NCI-H748 treated with DMSO at 0.1 percent for 48 hours (cell line): ENCODE measurements at places on chromosomes 11 and 22.
A peak's percentile ranks its signal among the peaks of the same experiment; 100 is the strongest.

GRCh38 chr22:34913826-34914225 is 152.1 kb upstream of the ISX start:
- no peak for DNase-seq

DNA sequence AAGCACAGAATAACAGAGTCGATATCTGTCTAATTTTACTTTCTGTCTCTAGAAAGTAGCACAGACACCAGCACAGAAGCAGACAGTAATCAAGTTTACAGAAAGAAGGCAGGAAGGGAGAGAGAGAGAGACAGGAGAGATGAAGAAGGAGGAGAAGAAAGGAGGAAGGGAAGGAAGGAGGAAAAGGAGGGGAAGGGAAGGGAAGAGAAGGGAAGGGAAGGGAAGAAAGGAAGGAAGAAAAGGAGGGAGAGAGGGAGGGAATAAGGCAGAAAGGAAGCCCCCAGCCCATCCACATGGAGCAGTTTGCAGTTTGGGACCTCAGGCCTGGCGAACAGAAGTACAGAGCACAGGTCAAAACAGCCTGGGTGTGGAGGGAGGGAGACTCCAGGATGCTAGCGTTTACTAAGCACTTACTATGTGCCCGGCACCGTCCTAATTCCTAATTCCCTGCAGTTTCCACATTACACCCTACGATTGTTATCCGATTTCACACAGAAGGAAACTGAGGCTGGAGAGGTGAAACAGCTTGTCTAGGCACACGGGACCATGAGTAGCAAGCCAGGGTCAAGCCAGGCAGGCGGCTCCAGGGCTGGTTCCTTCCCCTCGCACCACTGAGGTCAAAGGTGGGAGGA is 46.0 kb upstream of the WNT7B start:
- DNase-seq: no peak

DNA sequence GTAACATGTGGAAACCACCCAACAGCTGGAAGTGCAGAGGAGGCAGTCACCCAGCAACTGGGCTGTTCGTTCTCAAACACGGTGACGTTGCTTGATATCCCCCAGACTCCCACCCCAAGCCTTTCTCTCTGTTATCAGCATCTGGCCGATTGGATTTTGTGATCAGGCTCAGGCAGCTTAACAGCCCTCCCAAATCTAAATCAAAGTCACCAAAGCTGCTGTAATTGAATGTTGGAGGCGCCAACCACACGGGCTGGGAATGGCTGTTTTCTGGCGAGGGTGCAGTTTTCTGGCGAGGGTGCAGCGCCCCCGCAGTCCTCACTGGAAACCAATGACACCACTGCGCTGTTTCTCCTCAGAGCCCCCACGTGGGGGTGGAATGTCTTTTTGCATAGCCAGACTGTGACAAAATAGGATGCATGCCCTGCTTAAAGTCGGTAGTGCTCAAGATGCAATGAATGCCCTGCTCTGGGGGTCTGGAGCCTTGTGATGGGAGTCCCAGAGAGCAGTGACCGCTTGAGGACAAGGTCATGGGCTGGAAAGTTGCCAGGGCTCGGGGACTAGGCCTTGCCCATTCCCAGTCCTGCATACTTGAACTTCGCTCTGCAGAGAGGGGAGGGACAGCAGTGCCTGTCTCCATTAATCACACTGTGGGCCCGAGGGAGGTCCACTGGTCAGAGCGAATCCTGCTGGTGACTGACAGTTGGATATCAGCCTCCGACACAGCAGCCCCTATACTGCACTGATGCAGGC is 105.3 kb downstream of the MORC2 start:
- no peak for DNase-seq

DNA sequence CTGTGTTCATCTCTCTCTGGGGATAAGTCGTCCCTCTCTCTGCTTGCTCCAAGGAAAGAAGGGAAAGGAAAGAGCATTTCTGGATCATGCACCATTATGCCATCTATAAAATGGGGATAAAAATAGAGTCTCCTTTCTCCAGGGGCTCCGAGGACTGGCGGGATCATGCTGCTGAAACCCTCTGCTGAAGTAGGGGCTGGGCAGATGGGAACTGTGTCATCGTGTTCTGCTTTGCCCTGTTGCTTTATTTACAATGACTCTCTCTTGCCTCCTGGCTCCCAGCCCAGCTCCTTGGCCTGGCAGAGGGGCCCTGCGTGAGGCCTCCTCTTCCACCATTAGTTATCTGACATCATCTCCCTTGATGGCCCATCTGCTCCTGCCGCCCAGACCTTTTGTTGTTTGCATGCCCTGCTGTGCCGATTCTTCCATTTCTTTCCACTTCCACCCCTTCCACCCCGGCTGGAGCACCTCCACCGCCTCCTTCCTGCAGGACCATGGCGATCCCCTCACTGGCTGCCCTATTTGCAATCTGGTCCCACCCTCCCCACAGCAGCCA is 200.9 kb downstream of the MYO18B start:
- peak; percentile 80 for DNase-seq

DNA sequence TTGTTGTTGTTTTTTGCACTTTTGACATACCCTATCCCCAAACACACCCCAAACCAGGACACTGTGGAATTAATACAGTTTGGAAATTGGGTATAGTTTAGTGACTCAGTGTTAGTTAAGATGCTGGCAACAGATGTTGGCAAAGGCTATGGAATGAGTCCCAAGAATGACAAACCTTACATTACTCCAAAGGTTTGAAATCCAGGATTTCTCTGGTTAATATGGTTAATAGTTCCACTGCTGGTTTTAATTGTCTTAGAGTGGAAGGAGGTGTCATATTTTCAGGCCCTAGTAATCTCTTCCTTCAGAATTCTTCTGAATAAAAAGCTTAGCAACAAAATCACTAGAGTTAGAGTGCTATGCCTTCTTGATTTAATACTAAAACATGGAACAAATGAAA is 775 bp downstream of the LPXN start:
- DNase-seq: no peak

DNA sequence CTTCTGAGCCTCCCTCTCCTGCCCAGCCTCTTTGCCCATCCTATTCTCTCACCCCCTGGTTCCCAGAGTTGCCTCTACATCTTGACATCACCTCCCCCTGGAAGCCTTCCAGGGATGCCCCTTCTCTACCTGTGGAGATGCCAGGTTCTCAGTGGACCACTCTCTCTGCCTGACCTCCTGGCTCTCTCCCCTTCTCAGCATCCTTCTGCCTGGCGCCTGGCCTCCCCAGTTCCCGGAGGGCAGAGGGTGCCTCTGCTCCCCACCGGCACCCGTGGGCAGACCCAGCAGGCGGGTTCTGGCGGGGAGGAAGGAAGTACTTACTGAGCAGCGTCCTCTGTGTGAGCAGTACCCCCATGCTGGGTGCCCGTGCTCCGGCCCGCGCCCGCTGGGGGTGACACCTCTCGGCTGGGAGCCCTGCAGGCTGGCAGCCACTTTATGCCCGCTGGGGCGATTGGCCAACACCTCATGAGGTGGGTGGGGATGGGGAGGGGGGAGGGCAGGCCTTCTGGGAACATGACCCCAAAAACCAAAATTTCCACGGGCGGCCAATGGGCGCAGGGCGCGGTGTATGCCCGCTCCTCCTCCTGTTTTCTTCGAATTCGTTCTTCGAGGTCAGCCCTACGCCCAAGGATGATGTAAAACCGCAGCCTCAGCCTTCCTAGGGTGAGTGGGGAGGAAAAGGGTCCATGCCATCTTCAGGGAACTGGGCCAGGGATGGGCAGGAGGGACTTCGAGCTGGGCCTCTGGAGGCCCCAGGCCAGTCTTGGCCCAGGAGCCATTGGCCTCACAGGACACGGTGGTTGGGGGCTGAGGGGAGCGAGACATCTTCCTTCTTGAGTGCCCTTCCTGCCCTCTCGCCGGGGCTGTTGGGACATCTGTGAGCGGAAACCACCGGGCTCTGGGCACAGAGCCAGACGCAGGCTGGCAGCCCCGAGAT is at the start of gene OSM:
Gene OSM, minus strand, starts transcription at position 407 of the 937 bp plus-strand sequence. Its CDS starts 52 bp downstream, at position 355.
- DNase-seq: no peak

DNA sequence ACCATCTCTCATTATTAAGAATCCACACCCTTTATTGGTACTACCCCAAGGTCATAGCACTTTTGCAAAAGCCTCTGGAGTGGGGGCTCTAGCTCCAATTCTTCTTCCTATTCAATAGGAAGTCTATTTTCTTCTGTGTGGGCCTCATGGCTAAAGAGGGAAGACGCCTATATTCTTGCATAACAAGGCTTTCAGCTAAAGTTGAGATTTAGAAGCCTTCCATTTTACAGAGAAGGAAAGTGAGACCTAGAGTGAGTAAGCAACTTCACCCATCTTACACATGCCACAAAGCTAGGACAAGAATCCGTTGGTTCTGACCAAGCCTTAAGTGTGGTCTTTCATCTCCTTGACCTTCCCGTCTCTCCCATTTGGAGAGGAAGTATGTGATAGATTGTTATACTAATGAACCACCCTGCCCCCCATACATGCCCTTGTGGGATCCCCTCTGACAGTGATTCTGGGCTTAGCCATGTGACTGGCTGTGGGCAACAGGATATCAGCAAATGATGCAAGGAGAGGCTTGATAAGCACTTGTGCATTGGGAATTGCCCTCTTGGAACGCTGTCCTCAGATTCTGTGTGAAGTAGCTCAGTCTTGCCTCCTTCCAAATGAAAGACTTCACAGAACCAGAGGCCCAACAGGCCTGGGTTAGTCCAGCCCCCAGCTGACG is 12.3 kb downstream of the BACE1 start:
- no peak for DNase-seq

DNA sequence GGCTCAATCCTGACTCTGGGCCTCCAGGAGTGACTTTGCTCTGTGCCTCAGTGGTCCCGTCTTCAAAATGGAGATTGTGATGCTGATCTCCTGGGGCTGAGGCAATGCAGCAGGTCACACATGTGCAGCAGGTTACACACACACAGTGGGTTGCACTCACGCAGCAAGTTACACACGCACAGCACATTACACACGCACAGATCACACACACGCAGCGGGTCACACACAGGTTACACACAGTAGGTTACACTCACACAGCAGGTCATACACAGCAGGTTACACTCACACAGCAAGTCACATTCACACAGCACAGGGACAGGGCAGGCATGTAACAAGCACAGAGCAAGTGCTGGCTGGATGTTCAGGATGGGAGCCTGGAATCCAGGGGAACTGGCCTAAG is 11.3 kb downstream of the C11orf24 start:
- DNase-seq: no peak
